ENCODE measurements at places on chromosomes 1 and 21.

DNA sequence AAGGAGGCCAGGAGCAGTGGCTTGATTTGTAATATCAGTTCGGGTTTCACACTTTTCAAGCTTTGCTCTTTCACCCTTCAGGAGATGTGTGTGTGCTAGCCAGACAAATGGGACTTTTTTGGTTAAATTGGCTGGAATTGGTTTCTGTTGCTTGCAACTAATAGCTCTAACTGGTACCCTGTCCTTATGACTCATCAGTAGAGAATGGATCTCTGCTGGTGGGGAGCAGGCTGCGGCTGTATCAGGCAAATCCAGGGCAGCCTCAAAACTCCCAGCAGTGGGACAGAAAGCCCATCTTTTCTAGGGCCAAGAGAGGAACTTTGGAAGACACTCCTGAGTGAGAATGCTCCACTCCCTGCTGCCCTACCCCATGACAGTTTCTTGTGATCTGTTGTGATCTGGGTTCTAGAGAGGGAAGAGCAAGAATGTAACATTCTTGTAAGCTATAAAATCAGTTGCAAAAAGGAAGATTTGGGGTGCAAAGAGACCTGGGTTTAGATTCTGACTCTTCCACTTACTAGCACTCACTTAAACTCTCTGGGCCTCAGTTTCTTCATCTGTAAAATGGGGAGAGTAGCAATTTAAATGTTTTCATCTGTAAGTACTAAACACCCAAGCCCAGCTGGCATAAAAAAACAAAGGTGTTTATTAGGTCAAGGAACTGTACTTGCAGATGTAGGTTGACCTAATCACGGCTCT, 257.0 kb upstream of the TMEM51 start:
- DNase-seq: peak; percentile 72

DNA sequence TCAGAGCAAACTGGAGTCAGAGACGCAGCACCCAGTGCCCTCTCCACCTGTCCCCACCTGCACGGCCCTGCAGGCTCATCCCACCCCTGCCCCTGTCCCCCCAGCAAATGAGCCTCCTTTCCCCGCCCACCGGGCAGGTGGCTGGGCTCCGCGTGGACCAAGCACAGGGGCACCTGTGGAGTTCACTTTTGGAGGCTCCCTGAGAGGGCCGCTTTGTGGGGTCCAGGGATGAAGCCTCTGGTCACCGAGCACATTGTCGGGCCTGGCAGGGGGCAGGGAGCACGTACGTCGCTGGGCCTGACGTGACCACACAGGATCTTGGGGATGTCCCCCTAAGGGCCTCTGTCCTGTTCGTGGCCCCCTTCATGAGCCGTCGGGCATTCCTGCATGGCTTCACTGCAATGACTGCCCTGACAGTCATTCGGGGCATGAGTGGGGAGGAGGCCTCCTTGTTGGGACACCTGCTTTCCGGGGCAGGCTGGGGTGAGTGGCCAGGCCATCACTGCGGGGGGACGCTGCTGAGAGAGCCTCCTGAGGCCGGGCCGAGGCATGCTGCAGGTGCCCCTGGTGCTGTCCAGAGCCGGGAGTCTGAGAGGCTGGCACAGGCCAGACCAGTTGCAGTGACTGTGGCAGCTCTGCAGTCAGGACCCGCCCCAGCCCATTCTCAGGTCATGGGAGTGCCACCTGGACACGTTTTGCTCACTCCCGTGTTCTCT, 19.7 kb downstream of the SLX9 start:
- DNase-seq: no peak

- DNase-seq: no peak
Measured at GRCh38 chr1:207908107-207908734, 2.7 kb downstream of the CD34 start.

DNA sequence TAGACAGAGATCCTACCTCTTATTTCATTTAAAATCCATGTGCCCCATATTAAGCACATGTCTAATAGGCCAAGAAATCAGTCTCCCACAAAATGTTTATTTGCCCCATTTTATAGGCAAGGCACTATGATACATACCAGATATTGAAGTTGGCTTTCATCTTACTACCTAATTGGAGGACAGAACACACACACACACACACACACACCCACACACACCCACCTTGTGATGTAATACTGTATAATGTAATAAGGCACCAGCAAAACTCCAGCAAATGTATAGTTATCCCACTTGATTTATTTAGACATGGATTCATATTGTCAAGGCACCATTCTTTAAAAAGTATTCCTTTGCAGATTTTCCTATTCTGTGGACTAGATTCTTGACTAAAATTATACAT, 56.8 kb downstream of the ATP6V1G3 start:
- DNase-seq: no peak

- no peak for DNase-seq
Measured at GRCh38 chr1:34186741-34187494, 10.2 kb downstream of the C1orf94 start.

DNA sequence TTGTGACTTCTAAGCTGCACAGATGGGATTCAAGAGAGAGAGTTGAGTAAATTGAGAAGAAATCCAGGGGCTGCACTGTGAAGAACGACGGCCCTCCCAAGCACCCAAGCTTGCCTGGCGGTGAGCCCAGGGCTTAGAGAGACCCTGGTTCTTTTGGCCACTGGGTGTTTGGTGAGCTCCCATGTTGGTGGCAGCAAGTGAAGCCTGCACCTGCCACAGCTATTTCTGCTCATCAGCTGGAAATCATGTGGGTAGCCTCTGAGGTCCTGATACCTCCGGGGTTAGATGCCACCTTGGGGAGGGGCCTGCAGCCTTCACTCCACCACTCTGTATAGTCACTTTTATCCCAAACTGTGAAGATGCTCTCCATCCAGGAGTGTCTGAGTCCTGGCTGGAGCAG, 6.2 kb upstream of the BTG2 start:
- DNase-seq: no peak

- DNase-seq: no peak
Measured at GRCh38 chr1:101158424-101158823, 78.4 kb upstream of the S1PR1 start.

GRCh38 chr1:98073823-98074222, 153.0 kb upstream of the DPYD start:
- no peak for DNase-seq

DNA sequence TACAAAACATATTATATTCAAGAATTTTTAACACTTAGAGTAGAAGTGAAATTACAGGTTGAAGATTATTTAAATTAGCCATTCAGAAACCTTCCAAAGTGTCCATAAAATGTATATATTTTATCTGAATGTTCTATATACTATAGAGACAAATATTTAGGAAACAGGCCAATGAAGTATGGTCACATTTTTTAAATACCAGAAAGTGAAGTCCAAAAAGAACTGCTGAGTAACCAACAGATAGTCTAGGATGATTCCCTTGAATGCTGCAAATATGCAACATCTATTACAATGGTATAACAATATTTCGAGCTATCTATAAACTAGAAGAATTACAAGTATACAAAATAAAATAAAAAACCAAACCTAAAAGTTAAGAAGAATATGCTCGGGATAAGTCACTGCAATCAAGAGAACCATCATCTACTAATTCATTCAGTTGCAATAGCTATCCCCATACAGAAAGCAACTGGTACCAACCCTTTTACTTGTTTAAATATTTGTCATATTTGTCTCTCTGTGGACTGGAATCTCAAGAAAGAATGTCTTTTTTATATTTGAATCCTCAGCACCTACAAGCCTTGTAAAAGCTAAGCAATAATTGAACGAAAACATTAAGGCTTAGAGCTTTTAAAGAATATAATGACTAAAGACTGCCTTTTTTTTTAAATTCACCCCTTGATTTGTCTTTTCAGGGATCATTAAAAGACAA, 8.1 kb downstream of the ODF2L start:
- peak; percentile 36 for DNase-seq

GRCh38 chr1:204282761-204283221, 69.0 kb upstream of the GOLT1A start:
- DNase-seq: no peak

DNA sequence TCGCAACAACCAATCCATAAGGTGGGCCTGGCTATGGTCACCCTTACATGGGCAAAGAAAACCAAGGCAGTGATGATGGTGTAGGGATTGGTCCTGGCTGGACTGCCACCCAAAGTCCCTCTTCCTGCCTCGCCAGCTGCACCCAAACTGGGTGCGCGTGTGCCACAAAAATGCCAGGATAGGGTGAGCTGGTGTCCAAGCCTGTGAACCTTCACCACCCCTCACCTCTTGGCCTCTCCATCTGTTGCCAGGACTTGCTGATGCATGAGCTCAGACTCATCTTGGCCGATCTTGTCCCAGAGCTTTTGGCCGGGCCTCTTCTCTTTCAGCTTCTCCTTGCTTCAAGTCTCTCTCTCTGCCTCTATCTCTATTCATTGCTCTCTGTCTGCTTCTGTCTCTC, 41.8 kb downstream of the FOXD2 start:
- DNase-seq: no peak

DNA sequence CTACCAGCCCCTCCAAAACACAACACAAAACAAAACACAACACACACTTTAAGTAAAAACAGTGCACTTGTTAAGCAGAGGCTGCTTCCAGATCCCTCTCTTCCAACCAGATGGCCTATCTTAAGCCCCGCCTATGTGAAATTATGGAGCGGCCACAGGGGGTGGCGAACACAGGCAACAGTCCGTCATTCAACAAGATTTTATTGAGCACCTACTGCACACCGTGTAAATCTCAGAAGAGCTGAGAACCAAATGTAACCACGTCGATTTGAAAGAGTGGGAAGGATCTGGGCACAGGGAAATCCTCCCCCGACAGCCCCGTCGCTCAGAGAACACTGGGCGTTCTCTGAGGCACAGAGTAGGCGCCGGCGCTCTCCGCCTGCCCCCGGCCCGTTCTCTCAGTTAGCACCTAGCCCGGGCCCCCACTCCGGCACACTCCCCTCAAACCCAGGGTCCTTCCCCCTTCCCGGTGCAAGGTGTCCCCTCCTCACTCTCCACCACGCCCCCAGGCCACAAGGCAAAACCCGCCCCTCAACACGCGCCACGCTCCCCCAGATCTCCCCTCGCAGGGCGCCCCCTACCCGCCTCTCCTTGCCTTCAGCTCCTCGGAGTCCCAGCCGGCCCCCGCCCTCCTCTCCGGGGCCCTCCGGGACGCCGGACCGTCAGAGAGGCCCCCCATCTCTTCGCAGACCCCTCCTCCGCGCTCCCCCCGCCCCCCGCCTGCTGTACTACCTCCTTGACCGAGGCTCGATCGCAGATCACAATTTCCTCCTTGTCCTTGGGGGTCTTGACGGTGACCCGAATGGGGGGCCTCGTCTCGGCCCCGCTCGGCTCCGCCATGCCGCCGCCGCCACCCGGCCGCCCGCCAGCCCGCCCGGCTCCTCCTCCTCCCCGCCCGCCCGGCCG, 483 bp downstream of the UBQLN4 start:
- peak; percentile 82 for DNase-seq

GRCh38 chr1:30726236-30726635, 2.9 kb upstream of the MATN1 start:
- DNase-seq: no peak

GRCh38 chr1:110643879-110644472, 30.8 kb downstream of the KCNA3 start:
- DNase-seq: no peak

- no peak for DNase-seq
Measured at GRCh38 chr1:165143437-165144065, 213.0 kb downstream of the LMX1A start.

DNA sequence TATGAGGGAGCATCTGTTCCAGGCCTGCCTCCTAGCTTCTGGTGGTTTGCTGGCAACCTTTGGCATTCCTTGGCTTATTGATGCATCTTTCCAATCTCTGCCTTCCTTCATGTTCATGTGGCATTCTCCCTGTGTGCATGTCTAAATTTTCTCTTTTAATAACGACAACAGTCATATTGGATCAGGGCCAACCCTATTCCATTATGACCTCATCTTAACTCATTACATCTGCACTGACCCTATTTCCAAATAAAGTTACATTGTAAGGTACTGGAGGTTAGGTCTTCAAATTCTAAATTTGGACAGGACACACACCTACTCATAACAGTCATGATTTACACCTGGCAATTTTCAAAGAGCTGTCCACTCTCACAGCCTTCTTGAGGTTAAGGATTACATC, 117.2 kb upstream of the FGGY start:
- DNase-seq: no peak

GRCh38 chr1:151838222-151839081, 1.2 kb downstream of the C2CD4D start:
- DNase-seq: no peak

DNA sequence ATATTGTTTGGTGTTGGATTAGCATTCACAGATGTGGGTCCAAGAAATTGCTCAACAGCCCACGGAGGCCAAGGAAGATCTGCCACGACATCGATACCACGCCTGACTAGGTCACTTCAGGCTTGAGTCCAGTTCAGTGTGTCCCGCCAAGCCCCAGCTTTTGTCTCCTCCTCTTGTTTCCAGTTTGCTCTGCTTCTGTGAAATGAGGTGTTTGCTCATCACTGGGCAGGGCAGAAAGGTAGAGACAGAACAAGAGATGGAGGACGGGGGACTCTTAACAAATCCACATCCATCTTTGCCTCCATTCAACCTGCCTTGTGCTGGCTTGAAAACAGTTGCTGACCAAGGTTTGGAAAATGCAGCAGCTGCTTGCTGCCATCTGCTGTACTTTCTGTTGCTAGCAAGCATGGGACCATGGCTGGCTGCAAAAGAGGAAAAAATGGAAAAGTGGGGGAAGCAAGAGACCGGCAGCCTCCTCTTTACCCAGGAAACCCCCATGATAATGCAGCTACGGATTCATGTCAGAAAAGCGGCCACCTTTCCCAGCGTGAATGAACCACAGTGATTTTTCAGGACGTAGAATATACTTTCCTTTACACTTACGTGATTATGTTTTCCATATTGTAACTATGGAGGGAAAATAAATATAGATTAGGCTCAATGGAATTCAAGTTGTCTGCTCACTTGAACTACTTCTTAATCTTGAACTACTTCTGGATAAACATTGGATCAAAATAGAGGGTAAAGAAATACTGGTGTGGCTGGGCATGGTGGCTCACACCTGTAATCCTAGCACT, 80.2 kb upstream of the GREM2 start:
- peak; percentile 51 for DNase-seq

DNA sequence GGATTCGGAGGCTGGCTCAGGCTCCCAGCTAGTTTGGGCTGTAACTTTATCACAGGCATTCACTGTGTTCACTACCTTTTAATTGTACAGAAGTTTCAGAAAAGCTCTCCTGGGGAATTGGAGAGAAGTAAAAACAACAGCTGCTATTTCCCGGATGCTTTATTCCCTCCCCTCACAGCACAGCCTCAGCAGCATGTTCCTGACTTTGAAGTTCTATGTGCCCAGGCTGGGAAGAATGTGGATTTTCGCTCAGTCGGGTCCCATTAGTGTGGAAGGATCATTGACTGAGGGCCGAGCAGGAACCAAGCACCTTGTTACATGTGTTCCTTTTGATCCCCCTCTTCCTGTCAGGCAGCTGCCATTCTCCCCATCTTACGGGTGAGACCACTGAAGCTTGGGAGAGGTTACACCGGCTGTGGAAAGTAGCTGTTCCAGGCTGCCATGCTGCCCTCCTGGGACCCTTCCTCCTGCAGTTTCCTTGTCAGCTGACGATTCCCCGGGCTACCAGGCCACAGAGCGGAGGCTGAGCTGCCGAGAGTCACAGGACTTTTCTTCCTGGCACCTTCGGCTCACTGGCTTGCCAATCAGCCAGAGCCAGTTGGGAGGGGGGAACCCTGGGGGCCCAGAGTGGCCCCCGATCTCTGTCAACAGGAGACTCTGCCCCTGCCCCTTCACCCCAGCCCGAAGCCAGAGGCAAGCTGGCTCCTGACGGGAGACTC, 223.1 kb upstream of the TMEM51 start:
- no peak for DNase-seq

All from choroid plexus epithelial cell (primary cell).